ENCODE measurements at places on chromosomes 1 and 21.

GRCh38 chr21:42200906-42201614 lies 17.9 kb upstream of the ABCG1 start:
- no peak for DNase-seq

GRCh38 chr21:34035619-34036354 lies 37.6 kb upstream of the MRPS6 start:
- DNase-seq, result no peak

- DNase-seq, result no peak
Measured at GRCh38 chr1:115336741-115337140, 1.3 kb downstream of the NGF start.

- no peak for DNase-seq
Measured at GRCh38 chr1:221725735-221726672, 15.9 kb downstream of the DUSP10 start.

- DNase-seq, result no peak
Measured at GRCh38 chr1:6580593-6581409, 1.0 kb downstream of the ZBTB48 start.

- no peak for DNase-seq
Measured at GRCh38 chr21:40282912-40283886, 416.0 kb downstream of the PCP4 start.

DNA sequence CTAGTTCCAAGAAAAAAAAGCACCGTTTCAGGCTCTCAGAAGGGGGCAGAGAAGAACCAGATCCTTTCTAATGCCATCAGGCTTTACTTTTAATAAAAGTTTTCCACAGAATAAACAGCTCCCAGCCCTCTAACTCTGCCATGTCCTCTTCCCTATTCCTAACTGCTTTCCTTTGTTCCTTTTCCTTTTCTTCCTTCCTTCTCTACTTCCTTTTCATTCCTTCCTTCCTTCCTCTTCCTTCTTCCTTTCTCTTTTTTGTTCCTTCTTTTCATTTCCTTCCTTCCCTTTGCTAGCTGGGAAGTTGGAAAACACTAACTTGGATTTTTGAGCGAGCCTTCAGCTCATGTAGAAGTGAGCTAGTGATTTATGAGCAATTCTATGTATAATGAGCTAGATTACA lies 46.2 kb downstream of the KDM5B start:
- DNase-seq, result no peak

GRCh38 chr1:3463408-3463863 lies 9.0 kb downstream of the ARHGEF16 start:
- DNase-seq, result no peak

DNA sequence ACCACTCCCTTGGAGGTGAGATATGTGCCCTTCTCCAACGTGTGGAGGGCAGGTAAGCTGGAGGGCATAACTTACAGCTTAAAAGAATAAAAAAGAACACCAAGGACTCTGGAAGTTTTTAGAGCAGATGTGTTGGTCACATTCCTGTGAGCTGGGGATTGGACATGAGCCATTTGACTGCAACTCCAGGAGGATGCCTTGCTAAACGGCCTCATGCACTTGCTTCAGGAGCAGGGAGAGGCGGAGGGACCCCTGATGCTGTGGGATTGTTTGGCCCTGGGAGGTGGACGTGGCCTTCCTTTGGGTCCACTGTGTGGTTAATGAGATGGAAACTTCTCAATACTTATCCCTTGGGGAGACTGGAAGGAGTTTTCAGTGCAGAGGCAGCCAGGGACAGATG lies 185.6 kb downstream of the RHOU start:
- DNase-seq, result no peak

GRCh38 chr21:42527489-42528158 lies 14.0 kb downstream of the SLC37A1 start:
- DNase-seq, result peak; percentile 82

- no peak for DNase-seq
Measured at GRCh38 chr1:175129997-175130648, 62.5 kb downstream of the KIAA0040 start.

DNA sequence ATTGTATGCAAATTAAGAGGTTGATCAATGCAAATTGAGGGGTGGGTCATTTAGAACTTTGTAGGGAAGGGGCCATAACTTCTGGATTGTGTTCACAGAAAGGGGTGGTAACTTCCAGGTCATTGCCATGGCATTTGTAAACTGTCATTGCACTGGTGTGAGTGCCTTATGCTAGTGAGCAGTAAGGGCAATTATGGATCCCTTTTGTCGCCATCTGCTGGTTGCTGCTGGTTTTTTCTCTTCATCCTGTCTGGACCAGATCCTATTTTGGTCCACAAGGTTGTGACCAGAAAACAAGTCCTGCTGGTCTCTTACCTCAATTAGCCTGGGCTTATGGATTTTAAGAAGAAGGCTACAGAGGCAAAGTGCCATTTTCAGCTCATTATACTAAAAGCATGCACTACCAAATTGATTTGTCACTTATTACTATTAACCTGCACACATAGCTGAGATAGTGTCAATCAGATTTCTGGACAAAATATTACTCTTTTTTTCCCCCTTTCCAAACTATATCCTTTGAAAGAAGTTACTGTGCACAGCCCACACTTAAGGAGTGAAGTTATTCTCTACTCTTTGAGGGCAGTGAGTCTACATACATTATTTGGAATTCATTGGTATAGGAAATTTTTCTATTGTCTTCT lies 196.2 kb downstream of the ZC3H11B start:
- DNase-seq, result peak; percentile 58

GRCh38 chr1:52634111-52634510 lies 1.1 kb downstream of the SHISAL2A start:
- no peak for DNase-seq

DNA sequence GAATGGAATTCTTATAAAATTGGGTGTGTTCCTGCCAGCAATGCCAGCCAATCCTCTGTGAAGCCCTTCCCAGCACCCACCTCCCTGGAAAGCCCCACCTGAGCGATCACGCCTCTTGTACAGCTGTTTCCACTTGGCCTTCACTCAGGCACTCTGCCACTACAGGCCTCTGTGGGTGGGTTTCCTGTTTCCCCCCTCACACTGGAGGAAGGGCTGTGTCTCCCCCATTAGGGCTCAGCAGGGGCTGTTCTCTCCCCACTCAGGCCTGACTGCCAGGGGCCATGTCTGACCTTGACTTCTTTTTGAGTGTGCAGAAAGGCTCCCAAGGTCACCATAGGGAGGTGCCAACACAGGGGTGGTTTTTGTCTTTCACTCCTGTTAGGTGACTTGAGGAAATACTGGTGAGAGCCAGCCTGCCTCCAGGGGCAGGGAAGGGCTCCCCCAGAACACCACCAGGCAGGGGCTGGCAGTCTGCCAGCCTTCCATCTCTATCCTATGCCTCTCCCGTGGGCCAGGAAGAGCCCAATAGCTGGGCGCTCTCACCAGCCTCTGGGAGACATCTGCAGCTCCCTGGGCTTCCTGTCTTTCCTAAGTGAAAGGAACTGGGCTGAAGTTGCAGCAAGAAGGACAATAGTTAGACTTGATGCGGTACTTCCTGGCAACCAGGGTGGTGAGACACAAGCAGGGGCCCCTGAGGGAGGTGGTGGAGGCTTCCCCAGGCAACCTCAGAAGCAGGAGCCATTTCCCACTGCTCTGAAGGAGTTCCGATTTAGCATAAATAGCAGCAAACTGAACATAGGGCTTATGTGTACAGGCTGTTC lies 49.1 kb downstream of the ELK4 start:
- no peak for DNase-seq

DNA sequence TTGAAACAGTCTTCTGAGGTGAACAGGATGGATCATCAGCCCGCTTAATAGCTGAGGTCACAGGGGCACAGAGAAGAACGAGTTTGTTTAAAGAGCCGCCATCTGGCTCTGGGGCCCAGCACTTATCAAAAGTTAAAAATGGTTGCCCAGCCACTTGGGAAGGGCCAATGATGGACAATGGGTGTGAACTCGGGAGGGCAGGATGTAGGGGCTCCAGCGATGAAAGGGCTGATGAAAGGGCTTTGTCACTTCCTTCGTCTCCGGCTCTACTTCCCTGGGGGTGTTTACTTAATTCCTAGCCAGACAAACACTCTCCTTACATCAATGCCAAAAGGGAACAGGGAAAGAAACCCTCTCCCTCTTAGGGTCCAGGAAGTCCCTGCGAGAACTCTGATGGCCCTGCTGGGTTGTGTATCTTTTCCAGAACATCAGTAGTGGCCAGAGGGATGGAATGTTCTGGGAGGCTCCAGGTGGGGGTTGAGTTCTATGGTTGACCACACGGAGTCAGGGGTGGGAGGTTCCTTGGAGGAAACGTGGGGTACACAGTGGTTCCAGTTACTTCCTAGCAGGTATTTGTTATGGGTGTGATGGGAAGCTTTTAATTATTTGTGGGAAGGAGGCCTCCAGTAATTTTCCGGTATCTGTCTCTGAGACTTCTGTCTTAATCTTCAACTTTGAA lies 9.0 kb upstream of the ABCG1 start:
- no peak for DNase-seq

Measured in activated CD4-positive, alpha-beta T cell treated with anti-CD3 and anti-CD28 coated beads, Interleukin-2, amount 10 ng/mL, durations not matched to agents 7 days and 5 days (primary cell).